ENCODE measurements at places on chromosomes 1 and 21.

DNA sequence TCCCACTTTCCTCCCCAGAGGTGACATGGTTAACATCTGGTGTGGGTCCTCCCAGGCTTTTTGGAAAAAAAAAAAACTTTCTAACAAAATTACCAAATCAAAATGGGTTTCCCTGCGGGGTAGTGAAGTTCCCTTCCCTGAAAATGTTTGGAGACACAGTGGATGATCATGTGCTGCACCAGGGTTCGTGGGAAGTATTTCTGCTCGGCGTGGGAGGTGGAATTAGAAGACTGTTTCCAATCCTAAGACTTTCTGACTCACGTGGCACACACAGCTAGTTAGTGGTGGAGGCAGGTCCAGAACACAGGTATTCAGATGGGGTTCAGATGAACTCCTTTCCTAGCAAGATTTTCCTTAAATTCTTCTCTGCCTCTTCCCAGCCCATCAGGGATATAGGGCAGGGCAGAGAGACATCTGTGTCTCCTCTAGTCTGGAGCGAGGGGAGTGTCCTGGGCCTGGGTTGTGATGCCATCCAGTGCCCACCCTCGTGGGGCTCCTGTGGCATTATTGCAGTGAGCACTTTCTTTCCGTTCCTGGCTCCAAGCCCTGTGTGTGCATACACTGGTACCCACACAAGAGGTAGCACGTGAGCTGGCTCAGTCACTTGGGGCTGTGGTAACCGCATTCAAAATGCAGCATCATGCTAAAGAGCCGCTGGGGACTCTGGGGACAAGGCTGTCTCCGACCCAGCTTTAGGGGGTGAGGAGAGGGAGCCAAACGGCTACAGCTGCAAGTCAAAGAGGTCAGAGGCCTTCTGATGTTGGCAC lies 27.5 kb downstream of the KCNC4 start:
- DNase-seq = peak; percentile 39

GRCh38 chr1:2595812-2596529 lies 9.4 kb downstream of the PRXL2B start:
- no peak for DNase-seq

DNA sequence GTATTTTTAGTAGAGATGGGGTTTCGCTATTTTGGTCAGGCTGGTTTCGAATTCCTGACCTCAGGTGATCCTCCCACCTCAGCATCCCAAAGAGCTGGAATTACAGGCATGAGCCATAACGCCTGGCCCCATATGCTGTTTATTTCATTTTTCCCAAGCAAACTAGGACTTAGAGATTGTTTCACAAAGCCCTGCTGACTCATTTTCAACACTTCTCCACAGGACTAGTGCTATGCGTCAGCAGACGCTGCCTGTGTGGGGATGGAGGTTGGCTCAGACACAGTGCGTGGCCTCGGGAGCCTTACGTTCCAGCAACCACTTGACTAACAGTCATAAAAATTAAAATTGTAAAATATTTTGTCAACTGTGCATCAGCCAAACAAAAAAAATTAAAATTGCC lies 22.7 kb downstream of the PKNOX1 start:
- DNase-seq = peak; percentile 97

GRCh38 chr1:103120981-103121380 lies 12.7 kb upstream of the COL11A1 start:
- DNase-seq = no peak

GRCh38 chr1:43942411-43942810 lies 4.3 kb upstream of the IPO13 start:
- DNase-seq = no peak

- no peak for DNase-seq
Observed at GRCh38 chr1:19877821-19878636, 4.2 kb upstream of the OTUD3 start.

DNA sequence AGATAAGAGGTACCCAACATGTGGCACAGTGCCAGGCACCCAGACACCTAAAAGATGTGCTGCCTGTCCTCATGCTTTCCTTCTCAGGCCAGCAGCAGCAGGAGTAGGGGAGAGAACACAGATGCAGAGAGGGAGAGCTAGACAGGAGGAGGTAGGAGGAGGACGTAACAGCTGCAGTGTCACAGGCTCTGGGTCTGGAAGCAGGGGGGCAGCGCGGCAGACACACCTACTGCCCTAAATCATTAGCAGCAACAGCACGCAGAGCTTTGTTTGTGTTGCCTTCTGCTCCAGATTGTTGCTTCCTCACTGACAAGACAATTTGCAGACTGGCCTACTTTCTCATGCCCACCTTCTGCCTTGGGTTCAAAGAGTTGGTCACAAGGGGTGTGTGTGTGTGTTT lies 196.7 kb upstream of the DAB1 start:
- DNase-seq = no peak

- peak; percentile 48 for DNase-seq
Observed at GRCh38 chr1:10646347-10646861, 150.0 kb downstream of the CASZ1 start.

DNA sequence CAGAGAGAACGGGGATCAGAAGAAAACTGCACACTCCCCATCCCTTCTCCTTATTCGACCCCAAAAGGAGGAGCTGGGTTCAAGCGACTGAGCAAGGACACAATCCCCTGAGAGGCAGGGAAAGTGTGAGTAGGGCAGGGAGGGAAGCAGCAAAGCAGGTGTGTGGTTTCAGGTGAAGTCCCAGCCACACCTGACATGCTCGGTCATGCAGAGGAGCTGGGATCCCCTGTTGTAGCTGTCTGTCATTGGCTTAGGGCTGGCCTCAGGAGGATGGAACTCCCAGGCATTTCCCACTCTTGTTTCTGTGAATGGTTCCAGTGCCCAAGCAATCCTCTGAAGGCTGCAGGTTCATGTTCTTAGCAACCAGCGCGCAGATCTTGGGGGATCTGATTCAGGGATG lies 150.7 kb downstream of the DSCAM start:
- DNase-seq = no peak

DNA sequence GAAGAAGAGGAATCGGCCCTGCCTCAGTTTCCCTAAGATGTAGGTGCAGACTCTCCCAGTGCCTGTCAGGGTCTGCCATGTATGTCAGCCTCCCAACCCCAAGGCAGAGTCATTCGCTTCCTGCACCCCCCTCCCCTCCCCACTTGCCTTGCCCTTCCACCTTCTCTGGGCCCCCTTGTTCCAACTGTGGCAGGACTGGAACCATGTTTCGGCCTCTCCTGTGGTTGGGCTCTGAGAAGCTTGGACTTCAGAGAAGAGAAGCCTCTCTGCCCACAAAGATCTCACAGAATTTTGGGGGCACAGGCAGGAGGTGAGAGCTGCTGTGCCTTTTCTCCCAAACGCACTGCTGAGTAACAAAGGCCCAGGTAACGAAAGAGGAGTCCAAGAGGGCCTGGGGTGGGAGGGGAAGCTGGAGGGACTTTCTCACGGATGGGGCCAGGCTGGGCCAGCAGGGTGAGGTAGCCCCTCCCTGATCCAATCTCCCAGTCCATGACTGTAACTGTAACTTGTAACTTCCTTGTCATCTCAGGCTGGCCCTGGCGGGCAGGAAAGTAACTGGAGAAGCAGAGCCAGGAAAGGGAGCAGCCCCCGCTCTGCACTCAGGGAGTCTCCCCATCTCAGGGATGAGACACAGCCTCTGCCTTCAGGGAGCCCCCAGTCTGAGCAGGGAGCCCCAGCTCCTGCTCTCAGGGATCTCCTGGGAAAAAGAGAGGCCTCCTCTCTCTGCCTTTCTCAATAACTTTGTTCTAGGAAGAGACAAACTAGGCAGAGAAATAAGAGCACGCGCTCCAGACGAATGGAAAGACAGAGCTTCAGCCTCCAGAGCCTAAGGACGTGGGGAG lies 11.3 kb downstream of the CRABP2 start:
- no peak for DNase-seq

GRCh38 chr1:2381741-2382620 lies 9.4 kb downstream of the MORN1 start:
- DNase-seq = peak; percentile 84

GRCh38 chr1:197438010-197438790 lies 170.1 kb downstream of the CRB1 start:
- peak; percentile 56 for DNase-seq

DNA sequence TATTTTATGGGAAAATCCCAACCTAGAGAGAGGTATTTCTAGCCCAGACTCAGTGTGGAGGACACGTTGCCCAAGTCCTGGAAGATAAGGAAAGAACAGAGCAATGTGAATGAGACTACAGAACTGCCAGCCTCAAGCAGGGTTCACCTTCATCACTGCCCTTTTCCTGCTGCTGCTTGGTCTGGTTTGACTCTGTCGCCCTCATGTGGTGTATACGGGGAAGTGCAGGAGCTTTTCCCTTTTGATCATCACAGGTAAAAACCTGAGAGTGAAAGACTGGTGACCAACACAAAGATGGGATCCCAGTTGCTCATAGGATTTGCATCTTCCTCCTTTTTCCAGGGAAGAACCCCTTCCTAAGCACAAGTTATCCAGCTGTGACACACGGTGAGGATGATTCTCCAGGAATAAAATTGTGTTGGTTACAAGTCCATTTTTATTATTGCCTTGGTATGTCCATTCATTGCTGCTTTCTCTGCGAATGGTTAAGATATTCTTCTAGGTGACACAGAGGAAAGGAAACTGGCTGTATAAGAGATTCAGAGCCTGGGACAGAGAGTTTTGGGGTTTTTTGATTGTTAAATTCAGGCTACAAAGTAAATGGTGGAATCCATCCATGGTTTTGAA lies 89.5 kb upstream of the CD53 start:
- peak; percentile 64 for DNase-seq

DNA sequence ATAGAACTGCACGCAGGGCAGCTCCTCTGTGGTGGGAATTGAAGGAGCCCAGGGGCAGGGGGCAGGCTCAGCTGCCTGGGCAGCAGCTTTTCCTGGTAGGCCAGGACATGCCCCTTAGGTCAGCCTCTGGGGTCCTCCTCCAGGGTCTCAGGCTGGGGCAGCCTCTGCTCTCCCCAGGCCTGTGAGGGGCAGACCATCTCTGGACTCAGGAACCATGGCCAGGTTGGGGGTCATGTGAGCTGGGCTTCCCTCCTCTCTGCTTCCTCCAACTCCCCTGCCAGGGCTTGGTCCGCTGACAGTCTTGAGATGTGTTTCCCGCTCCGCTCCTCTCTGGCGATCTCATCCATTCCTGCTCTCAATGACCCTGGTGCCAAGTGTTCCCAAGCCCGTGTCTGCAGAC lies 5.7 kb downstream of the C1orf210 start:
- DNase-seq = no peak

DNA sequence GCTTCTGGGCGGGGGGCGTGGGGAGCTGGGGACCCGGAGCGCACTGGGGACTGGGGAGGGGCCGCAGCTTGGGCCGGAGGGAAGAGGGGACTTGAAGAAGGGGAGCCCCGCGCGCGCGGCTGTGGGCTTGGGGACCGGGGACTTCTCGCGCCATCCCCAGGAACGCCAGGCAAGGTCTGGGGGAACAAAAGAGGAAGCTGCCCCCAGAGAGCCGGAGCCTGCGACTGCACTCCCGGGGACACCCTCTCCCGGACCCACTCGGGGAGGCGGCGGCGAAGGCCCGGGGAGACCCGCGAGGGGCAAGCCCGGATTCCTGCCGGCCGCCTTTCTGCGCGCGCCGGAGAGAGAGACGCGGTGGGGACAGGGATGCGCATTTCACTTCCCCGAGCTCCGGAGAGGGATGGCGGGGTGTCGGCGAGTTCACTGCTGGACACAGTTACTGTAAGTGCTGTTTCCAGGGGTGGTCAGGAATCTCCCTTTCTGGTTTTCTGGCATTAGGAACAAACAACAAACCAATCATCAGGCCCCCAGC lies 732 bp downstream of the ABCG1 start:
- no peak for DNase-seq

GRCh38 chr21:42505090-42505726 lies 8.4 kb upstream of the SLC37A1 start:
- DNase-seq = no peak

DNA sequence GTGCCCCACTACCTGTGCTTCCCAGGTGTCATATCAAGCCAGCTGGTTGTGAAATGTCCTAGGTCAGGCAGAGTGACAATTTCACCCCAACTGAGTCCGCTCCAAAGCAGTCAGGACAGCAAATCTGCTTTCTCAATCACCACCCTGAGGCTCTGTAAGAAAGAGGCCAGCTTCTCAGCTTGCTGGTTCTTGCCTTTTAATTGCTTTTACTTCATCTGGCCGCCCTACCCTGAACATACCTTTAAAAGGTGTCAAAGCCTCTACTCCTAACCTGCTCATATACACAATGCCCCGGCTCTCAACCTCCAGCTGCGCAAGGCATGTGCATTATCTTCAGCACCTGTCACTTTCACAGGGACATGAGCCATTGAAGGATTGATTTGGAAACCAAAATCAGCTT lies 581.6 kb downstream of the NPHP4 start:
- no peak for DNase-seq

All from fibroblast of pulmonary artery (primary cell).